ENCODE measurements at places on chromosomes 2 and 18.
A peak's percentile ranks its signal among the peaks of the same experiment; 100 is the strongest.

DNA sequence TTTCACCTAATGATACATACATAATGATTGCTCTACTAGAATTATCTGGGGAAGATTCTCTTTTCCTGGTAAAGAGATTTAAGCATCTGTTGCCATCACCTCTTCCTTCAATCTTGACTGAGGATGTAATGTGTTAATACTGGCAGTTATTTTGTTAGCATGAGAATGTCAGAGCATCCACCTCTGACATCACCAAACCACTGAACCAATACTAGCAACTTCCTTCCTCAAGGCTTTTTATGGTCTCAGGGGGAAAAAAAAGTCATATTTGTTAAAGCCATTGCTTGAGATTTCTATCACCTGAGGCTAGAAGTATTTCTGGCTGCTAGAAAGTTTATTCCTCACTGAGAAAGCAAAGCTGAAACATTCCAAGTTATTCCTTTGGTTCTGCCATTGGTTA lies 48.5 kb downstream of the DSEL start:
- DNase-seq = no peak

GRCh38 chr18:12968619-12969018 lies 20.8 kb downstream of the SEH1L start:
- no peak for DNase-seq

DNA sequence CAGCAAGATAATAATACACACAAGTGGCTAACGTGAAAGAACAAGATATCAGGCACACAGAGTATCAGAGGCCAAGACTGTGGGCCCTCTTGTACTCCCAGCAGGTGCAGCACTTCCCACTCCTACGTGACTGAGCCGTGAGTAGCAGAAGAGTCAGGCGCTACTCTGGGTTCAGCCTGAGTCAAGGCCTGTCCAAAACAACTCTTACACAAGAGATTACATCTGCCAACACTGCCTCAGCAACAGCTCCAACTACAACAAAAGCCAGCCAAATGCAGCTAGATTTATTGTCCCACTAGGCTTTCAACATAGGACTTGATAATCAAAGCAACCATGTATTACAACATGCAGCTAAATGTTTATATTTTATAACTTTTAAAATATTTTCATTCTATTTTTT lies 56.2 kb downstream of the ITSN2 start:
- no peak for DNase-seq

GRCh38 chr2:73987109-73987947 lies 2.6 kb downstream of the TET3 start:
- DNase-seq = no peak

DNA sequence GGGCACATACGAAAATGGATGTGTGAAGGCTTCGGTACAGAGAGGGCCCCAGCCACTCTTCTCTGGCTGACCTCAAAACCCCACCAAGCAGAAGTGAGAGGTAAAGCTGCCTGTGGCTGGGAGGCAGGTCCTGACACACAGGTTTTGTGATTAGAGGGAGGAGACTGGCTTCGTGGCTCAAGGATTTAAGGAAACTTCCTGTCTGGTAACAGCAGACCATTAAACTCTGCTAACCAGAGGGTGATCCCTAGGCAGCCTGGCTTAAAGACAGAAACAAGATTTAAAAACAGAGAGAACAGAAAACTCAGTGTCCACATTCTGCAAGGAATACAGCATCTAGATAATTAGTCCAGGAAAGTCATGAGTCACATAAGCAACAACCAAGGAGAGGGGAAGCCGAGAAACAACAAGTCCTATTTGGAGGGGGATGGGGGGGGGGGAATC lies 101.9 kb downstream of the NFATC1 start:
- DNase-seq = no peak

DNA sequence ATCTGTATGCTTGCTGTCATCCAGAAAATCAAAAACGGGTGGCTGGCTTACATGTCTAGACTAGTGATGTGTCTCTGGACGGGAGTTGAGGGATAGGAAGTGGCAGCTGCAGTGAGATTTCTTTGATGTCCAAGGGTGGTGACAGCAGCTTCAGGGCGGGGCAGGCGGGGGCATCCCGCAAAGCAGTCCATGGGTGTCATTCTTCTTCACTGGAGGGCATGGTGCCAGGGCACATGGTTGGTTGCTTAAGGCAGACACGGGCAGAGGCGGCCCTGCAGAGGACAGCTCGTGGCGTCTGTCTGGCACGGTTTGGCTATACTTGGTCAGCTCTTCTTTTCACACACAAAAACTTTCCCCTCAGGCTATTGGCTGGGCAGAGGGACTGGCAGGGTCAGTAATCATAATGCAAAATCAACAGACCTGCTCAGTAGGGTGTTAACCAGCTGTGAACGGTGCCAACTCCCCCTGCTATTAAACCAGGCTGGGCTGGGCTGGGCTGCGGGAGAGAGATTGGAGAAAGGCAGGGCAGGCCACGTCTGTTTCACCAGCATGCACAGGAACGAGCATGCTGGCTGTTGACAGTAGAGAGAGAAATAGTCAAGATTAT lies 63.7 kb downstream of the COL4A3 start:
- no peak for DNase-seq

DNA sequence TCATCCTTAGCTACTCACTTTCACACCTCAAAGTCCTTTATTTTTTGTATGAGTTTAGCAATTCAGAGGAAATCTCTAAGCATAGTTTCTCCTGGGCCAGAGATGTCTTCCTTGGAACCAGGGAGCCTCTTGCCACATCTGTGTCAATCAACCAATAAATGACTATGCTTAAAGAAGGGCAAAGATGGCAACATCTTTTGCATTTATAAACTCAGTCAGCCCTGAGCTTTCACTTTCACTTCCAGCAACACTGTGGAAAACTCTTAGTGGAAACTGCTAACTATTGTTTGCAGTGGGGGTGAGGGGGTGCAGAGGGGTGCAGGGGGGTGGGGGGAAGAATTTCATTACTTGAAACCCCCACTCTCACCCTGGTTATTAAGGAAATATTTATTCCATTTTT lies 3.4 kb downstream of the ACVR1C start:
- no peak for DNase-seq

DNA sequence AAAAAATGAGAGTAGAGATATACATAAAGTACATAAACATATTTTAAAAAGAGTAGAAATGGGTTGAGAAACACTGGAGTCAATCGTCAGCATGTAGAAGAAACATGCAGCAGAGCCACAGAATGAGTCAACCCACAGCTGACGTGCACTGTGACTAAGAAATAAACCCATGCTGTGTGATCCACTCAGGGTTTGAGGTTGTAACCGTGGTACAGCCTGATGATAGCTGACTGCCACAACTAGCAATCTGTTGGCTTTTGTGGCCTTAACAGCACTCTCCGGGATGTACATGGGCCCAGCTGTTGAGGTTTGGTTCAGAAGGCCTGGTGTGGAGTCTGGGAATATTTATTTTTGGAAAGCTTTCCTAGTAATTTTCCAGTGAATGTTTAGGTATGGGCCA lies 554.4 kb upstream of the MEX3C start:
- DNase-seq = no peak

DNA sequence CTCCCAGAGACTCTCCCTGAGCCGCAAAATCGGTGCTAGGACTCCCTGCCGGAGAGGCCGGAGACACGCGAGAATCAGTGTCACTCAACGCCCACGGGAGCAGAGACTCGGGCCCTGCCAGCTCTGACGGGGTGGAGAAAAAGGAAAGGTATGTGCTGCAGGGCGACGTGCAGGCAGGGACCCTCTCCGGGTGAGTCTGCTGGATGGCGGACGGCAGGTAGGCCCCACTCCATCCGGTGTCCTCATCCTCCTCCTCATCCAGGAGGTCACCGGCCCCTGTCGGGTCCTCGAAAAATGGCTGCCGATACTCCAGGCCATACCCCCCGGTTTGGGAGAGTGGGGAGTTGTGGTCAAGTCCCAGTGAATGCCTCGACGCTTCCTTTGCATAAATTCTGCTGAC lies 110.7 kb downstream of the PMAIP1 start:
- no peak for DNase-seq

GRCh38 chr18:61917818-61918217 lies 25.0 kb upstream of the RNF152 start:
- DNase-seq = no peak

GRCh38 chr2:100529900-100530299 lies 32.9 kb upstream of the PDCL3 start:
- no peak for DNase-seq

DNA sequence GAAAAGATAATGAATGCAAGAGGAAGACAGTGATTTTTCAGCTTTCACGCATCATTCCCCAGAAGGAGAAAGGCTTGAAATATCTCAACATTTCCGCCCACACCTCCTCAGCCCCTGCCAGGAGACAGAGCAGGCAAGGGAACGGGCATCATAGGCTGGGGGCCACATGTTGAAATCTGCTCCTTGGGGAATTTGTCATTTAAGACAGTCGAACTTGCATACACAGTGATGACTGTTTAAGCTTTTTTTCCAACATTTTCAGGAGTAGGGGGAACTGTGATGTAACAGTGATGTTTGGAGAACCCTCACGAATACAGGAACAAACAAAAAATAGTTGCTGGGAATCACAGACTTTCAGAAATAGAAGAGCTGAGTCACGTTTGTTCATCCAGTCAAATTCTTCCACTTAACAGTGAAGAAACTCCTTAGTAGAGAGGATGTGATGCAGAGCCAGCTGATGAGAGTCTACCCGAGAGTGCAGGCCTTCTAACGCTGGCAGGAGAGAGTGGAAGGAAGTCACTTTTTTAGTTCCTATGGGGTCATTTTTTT lies 266.8 kb downstream of the ALPK2 start:
- DNase-seq = peak; percentile 49

DNA sequence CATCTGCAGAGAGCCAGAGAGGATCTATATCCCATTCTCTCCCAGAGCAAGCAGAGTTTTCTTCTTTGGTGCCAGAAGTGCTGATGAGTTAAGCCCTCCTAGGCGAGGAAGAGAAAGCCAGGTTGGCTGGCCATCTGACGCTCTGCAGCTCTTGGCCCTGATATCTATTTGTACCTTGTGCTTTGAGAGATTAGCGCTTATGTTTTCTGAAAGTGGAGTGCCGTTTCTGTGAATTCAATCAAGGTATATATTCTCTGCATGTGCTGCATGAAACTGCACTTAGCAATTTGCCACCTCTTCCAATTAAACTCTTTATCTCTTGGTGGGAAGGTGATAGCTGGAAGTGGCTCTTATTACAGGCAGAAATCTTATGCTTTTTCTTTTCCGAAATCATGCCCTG lies 177.5 kb downstream of the LPIN1 start:
- DNase-seq = no peak

GRCh38 chr2:191676790-191677645 lies 918 bp upstream of the NABP1 start:
- peak; percentile 44 for DNase-seq

GRCh38 chr2:6475155-6475940 lies 390.4 kb downstream of the CMPK2 start:
- DNase-seq = no peak

- no peak for DNase-seq
Measured at GRCh38 chr2:66281980-66282379, 152.9 kb upstream of the MEIS1 start.

GRCh38 chr2:230877759-230878598 lies 13.2 kb downstream of the ITM2C start:
- DNase-seq = peak; percentile 57

- no peak for DNase-seq
Measured at GRCh38 chr2:95345081-95345562, 48.0 kb downstream of the KCNIP3 start.

- DNase-seq = no peak
Measured at GRCh38 chr2:7419814-7420311, 502.7 kb downstream of the RNF144A start.

DNA sequence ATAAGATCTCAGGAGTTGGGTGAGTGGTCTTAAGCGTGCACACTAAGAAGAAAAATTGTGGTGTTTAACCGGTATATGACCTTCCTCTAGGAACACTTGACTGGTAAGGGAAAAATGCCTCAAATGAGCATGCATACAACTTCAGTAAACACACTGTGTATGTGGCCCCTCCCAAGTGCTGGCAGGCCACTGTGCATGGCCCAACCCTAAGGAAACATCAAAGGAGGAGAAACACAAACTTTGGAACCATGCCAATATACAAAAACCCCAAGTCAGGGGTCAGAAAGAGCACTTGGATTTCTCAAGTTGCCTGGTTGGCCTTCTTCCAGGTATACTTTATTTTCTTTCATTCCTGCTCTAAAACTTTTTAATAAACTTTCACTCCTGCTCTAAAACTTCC lies 308.9 kb upstream of the LRRTM4 start:
- DNase-seq = no peak

DNA sequence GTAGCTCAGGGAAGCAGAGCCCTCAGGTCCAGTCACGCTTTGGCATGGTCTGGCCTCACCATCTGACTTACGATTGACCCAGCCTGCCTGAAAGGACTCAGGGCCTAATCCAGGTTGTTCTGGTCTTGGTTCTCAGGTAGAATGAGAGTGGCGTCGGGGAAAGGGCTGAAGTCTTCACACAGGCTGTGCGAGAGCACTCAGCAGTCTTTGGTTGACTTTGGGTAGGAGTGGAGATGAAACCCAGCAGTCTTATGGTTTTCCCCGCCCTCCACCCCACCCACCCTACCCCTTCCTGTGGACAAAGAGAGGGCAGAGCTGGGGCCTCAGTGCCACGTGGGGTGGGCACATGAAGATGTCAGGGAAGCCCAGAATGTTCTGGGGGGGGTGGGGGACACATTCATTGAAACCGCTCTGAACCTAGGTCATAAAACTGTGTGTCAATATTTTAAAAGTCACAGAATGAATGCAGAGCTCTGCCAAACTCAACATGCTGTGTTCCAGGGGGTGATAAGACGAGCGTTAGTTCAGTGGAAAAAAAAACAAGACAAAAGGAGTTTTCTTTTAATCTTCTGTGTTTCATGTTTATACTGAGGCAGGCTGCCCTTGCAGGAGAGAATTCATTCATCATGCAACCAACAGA lies 58.6 kb upstream of the ALPP start:
- no peak for DNase-seq

DNA sequence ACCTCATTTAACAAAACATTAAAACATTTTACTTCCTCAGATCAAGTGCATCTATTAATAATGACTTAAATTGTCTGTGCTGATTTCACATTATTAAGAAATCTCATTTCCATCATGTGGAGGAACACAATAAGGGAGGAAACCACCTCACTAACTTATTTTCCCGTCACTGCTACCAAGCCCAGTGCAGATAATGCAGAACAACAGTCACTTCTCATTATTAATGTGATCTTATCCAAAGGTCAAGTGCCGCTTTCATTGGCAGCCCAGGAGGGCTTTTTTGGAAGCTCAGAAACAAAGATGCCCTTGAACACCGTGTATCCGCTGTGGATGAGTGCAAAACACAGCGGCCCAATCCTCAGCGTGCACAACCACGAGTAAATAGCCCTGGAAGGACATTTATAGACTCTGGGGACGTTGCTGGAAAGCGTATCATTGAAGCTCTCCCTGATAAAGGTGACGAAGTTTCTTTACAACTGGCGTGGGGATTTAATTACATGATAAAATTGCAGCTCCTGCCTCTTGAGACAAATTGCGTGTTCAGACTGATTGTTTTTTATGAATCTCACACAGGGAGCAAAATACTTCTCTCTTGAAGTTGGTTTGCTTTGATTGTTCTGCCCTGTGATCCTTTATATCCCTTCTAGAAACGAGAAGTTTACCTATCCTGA lies 13.2 kb downstream of the ASB18 start:
- DNase-seq = no peak

- DNase-seq = no peak
Measured at GRCh38 chr2:26850505-26850904, 2.6 kb downstream of the DPYSL5 start.
